ENCODE measurements at places on chromosomes 4 and X.

GRCh38 chr4:47451657-47452056 lies 11.8 kb downstream of the COMMD8 start:
- H3K27ac ChIP-seq = no peak overlapping the region
- H3K36me3 ChIP-seq = peaks cover 37% of the 10 kb centered on the region
- peaks cover 3% of the 10 kb centered on the region for H3K4me1 ChIP-seq
- no peak overlapping the region for H3K4me3 ChIP-seq
- no peaks in the 10 kb centered on the region for H3K27me3 ChIP-seq
- DNase-seq = no peak

DNA sequence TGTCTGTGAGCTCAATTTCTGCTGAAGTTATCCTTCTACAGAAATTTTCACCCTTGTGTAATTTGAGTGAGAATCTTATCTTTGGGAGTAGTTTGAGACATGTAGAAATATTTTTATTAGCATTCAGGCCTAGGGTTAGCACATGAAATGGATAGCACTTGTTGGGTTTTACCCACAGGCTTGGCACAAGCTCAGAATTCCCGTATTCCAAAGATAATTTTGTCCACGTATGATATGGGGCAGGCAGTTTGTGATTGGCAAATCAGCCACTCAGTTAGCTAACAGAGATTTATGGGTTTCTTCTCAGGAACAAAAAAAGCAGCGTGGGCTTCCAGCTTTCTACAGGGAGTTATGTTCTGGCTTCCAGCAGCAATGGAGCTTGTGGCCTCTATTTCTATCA lies 117.9 kb upstream of the DCAF8L1 start:
- no peak for DNase-seq
- H3K27me3 ChIP-seq = no peaks in the 10 kb centered on the region
- no peaks in the 10 kb centered on the region for H3K4me1 ChIP-seq
- no peaks in the 10 kb centered on the region for H3K36me3 ChIP-seq
- no peak overlapping the region for H3K4me3 ChIP-seq

- peaks cover 49% of the 10 kb centered on the region for H3K4me1 ChIP-seq
- peak overlapping the region; percentile 95 for H3K27ac ChIP-seq
- H3K4me3 ChIP-seq = peak overlapping the region; percentile 35
- no peak for DNase-seq
These were observed 63.2 kb downstream of the ATXN3L start for GRCh38 chrX:13256603-13257002.

DNA sequence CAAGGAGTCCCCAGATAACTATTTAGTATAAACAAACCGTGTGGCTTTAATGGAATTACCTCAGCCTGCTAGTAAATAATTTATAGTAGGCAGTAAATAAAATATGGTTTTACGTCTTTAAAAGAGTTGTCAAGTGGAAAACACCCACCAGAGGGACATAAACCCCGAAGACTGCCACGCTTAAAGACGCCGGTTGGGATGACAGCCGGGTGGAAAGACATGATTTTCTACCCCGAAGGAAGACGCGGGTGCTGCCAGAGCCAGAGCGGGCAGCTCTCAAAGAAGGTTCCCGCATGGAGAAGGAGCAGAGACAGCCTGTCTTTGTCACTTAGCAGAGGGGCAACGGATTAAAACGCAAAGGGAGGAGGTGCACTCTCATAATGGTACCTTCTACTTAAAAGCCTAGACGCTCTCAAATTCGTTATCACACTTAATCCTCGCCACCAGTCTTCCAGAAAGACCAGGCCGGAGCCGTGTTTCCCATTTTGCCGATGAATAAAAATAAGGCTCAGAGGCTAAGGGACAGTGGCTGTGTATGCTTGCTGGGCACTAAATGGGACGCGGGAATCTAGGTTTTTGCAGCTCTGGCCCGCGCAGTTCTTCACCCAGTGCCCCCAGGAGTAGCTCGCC lies 140.5 kb upstream of the ZIC3 start:
- peaks cover 30% of the 10 kb centered on the region for H3K27me3 ChIP-seq

DNA sequence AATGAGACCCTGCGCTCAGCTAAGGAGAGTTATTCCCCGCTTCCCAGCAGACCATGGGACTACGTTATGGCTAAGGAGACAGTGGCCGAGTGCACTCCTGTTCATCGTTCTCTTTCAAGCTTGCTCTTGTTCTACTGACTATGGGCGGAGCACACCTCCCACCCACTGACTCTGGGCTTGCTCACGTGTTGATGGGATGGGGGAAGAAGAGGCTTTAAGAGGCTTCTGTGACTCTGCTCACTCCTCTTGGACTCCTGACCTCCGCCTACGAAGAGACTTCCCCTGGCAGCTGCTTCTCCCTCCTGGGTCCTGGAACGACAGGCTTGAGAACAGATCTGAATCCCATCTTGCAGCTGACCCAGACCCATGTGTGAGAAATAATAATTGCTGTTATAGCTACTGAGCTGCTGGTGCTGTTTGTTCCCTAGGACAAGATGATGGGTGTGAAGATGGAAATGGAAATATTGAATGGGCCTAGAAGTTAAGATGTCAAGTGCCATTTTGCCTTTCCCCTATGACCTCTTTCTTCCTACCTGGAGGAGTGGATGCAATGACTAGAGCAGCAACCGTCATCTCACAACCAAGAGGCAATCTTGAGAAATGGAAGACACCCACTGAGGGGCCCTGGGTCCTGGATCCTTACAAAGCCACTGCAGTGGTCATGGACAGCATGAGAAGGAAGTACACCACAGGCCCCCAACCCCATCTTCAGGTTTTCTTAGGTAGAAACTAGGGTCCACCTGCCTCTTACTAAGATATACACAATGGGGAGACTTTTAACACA lies 38.7 kb upstream of the IRAK1 start:
- H3K4me1 ChIP-seq = peaks cover 30% of the 10 kb centered on the region
- no peak for DNase-seq
- H3K36me3 ChIP-seq = peaks cover 21% of the 10 kb centered on the region
- H3K4me3 ChIP-seq = no peak overlapping the region
- no peaks in the 10 kb centered on the region for H3K27me3 ChIP-seq

- no peak for DNase-seq
- no peak overlapping the region for H3K4me3 ChIP-seq
- H3K4me1 ChIP-seq = no peaks in the 10 kb centered on the region
- H3K27me3 ChIP-seq = no peaks in the 10 kb centered on the region
These were observed 1571.9 kb downstream of the ADGRL3 start for GRCh38 chr4:62771983-62772557.

GRCh38 chrX:132631579-132632232 lies 142.9 kb upstream of the MBNL3 start:
- DNase-seq = no peak
- no peaks in the 10 kb centered on the region for H3K4me1 ChIP-seq
- peaks cover 24% of the 10 kb centered on the region for H3K27me3 ChIP-seq
- H3K4me3 ChIP-seq = no peak overlapping the region
- H3K36me3 ChIP-seq = no peaks in the 10 kb centered on the region

GRCh38 chr4:6727943-6728250 lies 11.9 kb downstream of the BLOC1S4 start:
- H3K4me1 ChIP-seq = no peaks in the 10 kb centered on the region
- no peaks in the 10 kb centered on the region for H3K36me3 ChIP-seq
- no peak overlapping the region for H3K4me3 ChIP-seq
- no peak for DNase-seq

DNA sequence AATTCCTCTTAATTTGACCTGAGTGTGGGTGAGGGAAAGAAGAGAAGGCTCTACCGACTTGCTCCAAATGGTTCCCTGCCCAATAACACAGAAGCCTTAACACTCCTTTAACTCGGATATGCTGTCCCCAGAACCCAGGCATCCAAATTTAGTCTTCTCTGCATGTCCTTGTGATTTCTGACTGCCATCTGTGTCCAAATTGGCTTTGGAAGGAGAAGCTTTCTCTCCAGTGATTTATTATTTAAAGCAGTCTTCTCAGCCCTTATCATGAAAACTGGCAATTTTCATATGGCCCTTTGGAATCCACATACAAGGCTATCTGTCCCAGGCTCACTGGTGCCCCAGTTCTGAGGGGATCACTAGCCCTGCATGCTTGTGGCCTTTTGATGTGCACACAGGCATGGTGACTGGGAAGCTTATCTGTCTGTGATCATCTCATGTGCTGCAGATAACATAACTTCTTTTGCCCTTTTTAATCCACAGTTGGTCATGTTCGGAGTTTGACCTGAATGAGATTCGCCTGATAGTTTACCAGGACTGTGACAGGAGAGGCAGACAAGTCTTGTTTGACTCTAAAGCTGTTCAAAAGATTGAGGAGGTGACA lies 56.7 kb downstream of the FNIP2 start:
- no peak for DNase-seq
- peaks cover 68% of the 10 kb centered on the region for H3K27me3 ChIP-seq
- H3K4me1 ChIP-seq = peaks cover 18% of the 10 kb centered on the region
- no peak overlapping the region for H3K27ac ChIP-seq
- H3K36me3 ChIP-seq = peaks cover 5% of the 10 kb centered on the region

DNA sequence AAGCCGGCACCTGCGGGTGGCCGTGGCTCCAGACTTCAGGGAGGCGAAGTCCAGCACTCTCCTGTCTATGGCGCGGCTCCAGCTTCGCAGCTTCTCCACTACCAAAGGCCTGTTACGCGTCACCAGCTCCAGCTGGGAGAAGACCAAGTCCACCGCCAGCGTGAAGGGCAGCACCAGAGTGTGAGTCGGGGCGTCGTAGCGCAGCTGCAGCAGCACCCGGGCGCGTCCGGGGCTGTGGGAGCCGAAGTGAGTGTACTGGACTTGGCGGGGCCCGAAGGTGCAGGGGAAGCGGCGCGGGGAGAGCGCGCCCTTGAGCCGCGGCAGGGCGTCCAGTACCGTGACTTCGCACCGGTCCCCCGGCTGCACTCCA lies 444 bp downstream of the FREM3 start:
- peak overlapping the region; percentile 73 for H3K4me3 ChIP-seq
- no peak for DNase-seq
- peaks cover 76% of the 10 kb centered on the region for H3K27me3 ChIP-seq
- H3K4me1 ChIP-seq = peaks cover 10% of the 10 kb centered on the region
- peaks cover 4% of the 10 kb centered on the region for H3K36me3 ChIP-seq

GRCh38 chrX:23385242-23385641 lies 50.6 kb downstream of the PTCHD1 start:
- H3K4me1 ChIP-seq = no peaks in the 10 kb centered on the region
- H3K27me3 ChIP-seq = peaks cover 17% of the 10 kb centered on the region
- H3K36me3 ChIP-seq = no peaks in the 10 kb centered on the region
- no peak overlapping the region for H3K27ac ChIP-seq
- H3K4me3 ChIP-seq = no peak overlapping the region
- no peak for DNase-seq

DNA sequence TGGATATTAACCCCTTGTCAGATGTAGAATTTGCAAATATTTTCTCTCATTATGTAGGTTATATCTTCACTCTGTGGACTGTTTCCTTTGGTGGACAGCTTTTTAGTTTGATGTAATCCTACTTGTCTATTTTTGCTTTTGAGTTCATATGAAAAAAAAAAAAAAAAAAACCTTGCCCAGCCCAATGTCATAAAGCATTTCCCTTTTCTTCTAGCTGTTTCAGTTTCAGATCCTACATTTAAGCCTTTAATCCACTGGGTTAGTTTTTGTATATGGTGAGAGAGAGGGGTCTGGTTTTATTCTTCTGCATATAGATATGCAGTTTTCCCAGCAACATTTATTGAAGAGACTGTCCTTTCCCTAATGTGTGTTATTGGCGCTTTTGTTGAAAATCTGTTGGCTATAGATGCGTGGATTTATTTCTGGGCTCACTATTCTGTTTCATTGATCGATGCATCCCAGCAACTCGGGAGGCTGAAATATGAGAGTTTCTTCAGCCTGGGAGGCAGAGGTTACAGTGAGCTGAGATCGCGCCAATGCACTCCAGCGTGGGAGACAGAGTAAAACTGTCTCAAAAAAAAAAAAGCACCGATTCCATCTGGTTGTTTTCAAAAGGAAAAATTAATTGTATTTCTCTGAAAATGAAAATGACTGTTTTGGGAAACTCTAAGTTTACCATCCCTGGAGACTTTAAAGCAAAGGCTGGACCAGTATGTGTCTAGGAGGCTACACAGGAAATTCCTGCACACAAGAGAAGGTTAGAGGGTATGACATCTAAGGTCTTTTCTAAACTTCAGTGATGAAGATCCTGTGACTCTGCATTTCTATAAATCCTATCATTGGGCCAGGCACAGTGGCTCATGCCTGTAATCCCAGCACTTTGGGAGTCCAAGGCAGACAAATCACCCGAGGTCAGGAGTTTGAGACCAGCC lies 35.6 kb downstream of the STEEP1 start:
- DNase-seq = no peak
- no peak overlapping the region for H3K4me3 ChIP-seq
- H3K36me3 ChIP-seq = peaks cover 13% of the 10 kb centered on the region
- H3K27me3 ChIP-seq = peaks cover 12% of the 10 kb centered on the region
- peaks cover 21% of the 10 kb centered on the region for H3K4me1 ChIP-seq
- peak overlapping the region; percentile 21 for H3K27ac ChIP-seq

DNA sequence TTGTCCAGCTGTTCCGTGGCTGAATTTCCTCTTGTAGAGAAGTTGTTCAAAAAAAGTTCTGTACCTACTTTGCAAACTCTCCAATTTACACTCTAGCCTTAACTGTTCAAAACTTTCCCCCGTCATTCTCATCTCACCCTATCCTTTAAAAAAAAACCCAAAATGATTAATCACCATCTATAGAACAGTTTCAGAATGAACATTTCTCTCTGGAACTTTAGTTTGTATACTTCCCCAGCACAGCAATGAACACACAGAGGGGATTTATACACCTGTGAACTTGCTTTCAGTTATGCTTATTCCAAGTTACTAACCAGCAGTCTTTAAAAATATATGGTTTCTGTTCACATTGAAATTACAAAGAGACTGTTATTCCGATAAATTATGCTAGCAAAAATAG lies 1.2 kb downstream of the GEMIN8 start:
- peaks cover 2% of the 10 kb centered on the region for H3K27me3 ChIP-seq
- H3K4me1 ChIP-seq = peaks cover 9% of the 10 kb centered on the region
- peak overlapping the region; percentile 98 for H3K27ac ChIP-seq
- H3K36me3 ChIP-seq = no peaks in the 10 kb centered on the region
- H3K4me3 ChIP-seq = peak overlapping the region; percentile 95
- no peak for DNase-seq

DNA sequence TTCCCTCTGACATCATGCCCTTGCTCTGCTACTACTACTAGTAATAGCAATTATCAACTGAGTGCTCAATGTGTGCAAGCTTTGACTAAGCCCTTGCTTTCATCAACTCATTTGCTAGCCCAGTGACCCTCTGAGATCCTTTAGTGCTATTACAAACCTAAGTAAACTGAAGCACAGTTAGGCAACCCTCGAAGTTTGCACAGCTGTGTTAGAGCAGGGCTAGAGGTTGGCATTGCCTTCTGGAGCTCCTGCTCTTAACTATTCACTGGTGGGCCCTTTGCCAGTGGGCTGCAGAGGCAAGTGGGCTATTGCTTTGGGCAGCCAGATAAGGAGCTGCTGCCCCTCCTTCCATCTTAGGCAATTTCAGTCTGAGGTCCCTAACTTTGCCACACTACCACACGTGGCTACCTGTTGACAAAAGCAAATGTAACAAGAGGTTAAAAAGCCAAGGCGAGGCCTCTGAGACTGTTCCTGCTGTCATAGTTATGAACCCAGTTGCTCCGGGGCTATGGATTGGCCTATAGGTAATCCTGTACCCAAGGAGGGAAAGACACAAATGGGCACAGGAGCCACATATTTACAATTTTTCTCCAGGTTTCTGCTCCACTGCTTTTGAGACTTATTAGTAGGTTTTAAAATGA lies 41.5 kb upstream of the ANKRD50 start:
- DNase-seq = no peak
- H3K27me3 ChIP-seq = no peaks in the 10 kb centered on the region
- H3K36me3 ChIP-seq = no peaks in the 10 kb centered on the region
- no peak overlapping the region for H3K27ac ChIP-seq

GRCh38 chrX:45781901-45782553 lies 581.4 kb upstream of the DIPK2B start:
- DNase-seq = no peak
- H3K27ac ChIP-seq = no peak overlapping the region
- peaks cover 2% of the 10 kb centered on the region for H3K36me3 ChIP-seq
- H3K27me3 ChIP-seq = peaks cover 5% of the 10 kb centered on the region
- peaks cover 6% of the 10 kb centered on the region for H3K4me1 ChIP-seq
- no peak overlapping the region for H3K4me3 ChIP-seq
